ENCODE measurements at places on chromosomes 3 and 15.

- DNase-seq = no peak
These were observed 79.8 kb downstream of the SHQ1 start for GRCh38 chr3:72768481-72768880.

DNA sequence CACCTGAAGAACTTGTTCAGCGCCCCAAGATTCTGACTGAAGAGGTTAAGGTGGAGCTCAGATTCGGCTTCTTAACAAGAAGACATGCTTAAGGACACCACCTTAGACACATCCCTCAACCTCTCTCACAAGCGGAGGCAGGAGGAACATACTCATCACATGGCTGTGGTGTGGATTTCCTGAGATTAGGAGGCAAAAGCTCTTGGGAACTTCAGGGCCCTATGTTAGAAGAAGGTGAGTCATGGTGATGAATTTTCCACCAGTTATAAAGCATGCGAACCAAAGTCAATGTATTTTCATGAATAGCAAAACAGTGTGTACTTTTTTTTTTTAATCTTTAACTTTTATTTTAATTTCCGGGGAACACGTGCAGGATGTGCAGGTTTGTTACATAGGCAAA is 212.2 kb upstream of the SUCLG2 start:
- no peak for DNase-seq

GRCh38 chr15:100034191-100034590 is 301.0 kb upstream of the LYSMD4 start:
- no peak for DNase-seq

- no peak for DNase-seq
These were observed 29.8 kb downstream of the ACAN start for GRCh38 chr15:88832820-88833730.

DNA sequence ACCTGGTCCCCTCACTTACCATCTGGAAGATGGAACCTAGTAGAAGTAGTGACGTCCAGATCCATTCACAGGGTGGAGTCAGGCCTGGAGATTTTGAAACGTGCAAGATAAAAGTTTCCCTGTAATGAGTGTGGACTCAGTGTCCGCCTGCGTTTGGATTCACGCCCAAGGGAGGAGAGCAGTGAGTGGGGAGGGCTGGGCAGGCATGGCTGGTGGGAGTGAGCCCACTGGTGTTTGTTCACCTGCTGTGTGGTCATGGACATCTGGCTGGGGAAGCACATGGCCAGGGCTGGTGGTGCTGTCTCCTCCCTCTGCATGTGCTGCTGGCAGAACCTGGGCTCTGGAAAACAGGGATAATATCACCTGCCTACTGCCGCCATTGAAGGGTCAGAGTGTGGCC is 37.0 kb downstream of the RLBP1 start:
- peak; percentile 74 for DNase-seq

DNA sequence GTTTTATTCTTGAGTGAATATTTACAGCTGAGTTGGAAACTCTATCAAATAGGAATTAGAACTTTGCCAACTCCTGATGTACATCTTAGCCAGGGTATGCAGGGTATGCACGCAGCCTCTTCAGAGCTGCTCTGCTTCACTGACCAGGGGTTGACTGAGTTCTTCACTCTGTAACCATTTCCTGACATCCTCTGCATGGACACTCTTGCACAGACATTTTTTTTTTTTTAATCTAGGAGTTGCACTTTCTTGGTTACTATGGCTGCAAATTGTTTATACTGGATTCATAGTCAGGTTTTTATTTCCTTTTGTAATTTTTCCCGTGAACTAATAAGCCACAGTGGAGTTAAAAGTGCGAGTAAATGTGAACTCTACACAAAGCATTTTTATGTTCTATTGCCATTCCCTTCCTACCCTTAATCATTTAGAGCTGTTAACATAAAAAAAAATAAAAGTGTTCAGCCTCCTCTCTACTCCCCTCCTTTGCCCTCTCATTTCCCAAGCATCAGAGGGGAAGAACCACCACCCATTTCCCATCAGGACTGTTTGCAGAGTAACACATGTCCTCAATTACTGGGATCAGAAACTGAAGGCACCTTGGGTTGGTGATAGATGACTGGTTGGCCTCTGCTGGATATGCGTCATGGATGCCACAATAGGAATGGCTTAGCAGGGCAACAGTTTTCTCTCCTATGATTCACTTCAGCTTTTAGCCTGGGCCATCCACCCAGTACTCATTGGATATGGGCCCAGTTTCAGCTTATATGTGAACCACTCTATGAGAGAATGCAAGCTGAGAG is 54.0 kb downstream of the DUT start:
- no peak for DNase-seq

GRCh38 chr3:1406250-1406649 is 313.4 kb downstream of the CNTN6 start:
- DNase-seq = no peak

Measured in COR-L47 (cell line).